ENCODE measurements at places on chromosomes 7 and 10. TPM values are rescaled to one million over a fixed set of nuclear protein-coding genes. Genes with fewer than 3 reads are reported as not detected.

DNA sequence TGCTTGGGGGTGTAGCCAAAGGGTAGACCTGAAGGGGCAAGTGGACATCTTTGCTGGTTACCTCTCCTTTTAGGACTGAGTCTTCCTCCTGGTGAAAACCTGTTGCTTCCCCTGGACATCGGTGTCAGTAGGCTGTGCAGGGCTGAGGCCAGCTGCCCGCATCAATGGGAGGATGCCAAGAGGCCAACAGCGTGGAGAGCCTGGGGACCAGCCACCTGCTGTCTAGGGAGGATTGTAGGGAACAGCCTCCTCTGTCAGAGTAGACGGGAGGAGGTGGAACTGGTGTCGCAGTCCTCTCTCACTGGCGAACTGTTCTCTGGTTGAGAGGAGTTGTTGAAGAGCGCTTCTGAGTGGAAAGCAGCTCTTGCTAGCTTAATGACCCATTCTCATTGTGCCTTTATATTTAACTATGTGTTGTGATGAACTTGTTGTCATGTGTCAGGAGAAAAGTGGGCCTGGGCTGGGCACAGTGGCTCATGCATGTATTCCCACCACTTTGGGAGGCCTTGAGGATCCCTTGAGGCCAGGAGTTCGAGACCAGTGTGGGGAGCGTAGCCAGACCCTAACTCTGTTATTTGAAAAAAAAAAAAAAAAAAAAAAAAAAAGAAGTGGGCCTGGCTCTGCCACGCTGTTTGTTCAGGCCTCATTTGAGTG is 1.8 kb downstream of the SUFU start:
- no peak for DNase-seq

DNA sequence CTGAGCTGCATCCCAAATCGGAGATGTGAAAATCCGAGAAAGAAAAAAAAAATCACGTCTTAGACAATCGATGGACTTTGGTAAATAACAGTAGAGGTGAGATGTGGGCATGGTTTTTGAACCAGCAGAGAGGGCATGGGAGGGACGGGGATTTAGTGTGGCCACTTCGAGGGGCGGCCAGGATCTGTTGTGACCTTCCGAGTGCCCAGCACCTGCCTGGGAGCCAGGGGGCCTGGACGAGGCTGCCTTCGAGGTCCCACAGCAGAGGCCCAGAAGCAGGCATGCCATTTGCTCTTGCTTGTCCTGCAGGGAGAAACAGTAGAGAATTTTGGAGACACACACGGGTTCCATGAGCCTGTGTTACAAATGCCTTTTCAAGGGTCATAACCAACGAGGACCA is 469.7 kb upstream of the FOXK1 start:
- no peak for DNase-seq

DNA sequence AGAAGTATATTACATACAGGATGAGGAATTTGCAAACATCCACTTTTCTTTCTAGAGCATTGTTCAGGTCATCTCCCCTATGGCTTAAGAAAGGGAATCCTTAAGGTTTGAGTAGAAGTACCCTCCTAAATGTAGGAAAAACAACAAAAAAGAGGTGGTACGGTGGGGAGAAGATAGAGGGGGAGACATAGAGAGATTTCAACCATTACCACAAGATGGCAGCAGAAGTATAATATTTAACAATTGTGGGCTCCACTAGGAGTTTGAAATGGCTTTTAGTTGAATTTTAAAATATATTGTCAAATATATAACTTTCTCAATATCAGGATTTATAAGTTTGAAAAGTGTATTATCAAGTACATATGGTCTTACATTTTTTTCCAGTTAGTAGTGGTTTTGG is 72.7 kb upstream of the PRKG1 start:
- no peak for DNase-seq

GRCh38 chr7:141045842-141046620 is 27.8 kb upstream of the TMEM178B start:
- DNase-seq, result no peak

DNA sequence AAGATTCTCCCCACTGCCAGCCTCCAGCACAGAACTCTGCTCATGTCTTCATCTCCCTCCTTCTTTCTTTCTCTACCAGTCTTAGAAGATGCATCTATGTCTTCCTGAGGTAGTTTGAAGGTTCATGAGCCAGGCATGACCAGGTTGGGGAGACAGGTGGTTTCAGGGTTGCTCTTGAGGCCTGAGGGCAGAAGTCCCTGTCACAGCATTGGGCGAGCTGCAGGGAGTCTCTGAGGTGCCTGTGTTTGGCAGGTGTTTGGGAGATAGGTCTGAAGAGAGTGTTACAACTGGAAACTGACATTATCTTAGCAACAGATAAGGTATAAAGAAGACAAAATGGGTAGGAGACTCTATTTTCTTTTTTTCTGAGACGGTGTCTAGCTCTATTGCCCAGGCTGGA is 18.7 kb downstream of the PRSS2 start:
- DNase-seq, result no peak

DNA sequence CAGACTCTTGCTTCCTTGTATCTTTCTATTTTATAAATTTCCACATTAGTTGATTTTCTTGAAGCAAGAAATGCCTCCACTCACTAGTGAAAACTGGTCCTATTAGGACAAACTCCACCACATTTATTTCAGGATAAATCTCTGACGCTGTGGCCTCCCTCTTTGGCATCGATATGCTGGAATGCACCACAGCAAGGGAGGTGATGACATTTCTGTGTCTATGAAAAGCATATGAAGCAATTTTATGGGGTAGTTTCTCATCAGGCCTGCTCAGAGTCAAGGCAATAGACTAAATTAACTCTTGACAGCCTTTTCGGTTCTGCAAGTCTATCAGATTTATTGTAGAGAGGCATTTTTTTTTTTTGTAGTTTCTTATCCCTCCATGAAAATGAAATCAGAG is 304.4 kb downstream of the ZEB1 start:
- DNase-seq, result no peak

DNA sequence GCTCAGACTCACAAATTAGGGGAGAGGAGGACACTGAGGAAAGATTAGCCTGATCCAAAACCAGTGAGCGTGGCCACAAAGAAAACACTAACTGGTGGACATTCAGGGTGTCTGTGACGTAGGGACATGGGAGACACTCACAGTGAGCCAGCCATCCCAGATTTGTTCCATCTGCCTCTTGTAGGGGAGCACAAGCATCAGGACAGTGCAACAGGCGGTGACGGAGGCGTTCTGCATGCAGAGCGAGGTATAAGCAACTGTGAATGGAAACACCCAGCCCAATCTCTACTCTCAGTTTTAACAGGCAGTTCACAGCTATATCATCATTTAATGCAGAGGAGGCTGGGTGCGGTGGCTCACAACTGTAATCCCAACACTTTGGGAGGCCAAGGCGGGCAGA is 52.8 kb upstream of the TOMM7 start:
- no peak for DNase-seq

DNA sequence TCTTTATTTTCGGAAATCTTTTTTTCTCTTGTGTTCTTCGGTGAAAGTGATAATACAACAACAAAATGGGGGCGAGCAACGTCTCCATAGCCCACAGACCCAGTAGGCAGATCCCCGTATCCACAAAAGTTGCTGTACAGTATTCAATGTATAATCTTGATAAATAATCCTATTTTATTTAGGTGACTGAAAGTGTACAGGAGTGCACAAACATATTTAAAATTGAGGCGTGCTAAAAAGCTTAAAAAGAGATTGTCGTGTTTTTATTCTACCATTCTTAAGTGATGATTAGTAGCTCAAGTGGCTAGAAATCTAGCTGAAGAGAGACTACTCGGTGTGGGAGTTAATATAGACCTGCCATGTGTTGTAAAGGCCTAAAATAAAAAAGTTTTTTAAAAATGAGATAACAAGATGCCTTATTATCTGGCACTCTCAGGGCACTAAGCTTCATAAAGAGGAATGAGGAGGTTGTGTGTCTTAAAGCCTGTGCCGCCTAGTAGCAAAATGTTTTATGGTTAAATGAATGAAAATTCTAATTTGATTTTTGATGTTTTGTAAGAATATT is 1.6 kb downstream of the CAPZA2 start:
- no peak for DNase-seq

The DENND10 gene
- 52.6 TPM for total RNA-seq

The FAM237B gene
- not detected for total RNA-seq

The NUTM2D gene
- total RNA-seq, result 2.5 TPM

The CLRN3 gene
- total RNA-seq, result not detected

All from foreskin keratinocyte (primary cell).